Ovary (tissue), 10 donors: ENCODE measurements at places on chromosomes 11 and 22. TPM values are rescaled to one million over a fixed set of nuclear protein-coding genes. Genes with fewer than 3 reads are reported as not detected.
A peak's percentile ranks its signal among the peaks of the same experiment; 100 is the strongest.

DNA sequence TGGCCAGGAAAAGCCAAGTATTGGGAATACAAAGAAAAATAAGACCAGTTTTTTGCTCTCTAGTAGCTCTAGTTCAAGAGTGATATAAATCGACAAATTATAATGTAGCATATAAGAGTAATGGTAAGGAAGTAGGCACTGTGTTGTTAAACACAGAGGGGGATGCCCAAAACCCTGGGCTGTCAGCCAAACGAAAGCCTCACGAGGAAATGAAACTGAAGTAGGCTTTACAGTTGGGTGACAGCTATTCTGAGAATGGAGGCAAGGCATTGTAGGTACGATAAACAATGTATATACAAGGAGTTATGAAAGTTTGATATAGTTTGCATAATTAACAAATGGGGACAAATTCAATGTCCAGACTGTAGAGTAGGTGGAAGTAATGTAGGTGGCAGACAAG is 176.4 kb downstream of the FAM181B start:
- no peak for DNase-seq

DNA sequence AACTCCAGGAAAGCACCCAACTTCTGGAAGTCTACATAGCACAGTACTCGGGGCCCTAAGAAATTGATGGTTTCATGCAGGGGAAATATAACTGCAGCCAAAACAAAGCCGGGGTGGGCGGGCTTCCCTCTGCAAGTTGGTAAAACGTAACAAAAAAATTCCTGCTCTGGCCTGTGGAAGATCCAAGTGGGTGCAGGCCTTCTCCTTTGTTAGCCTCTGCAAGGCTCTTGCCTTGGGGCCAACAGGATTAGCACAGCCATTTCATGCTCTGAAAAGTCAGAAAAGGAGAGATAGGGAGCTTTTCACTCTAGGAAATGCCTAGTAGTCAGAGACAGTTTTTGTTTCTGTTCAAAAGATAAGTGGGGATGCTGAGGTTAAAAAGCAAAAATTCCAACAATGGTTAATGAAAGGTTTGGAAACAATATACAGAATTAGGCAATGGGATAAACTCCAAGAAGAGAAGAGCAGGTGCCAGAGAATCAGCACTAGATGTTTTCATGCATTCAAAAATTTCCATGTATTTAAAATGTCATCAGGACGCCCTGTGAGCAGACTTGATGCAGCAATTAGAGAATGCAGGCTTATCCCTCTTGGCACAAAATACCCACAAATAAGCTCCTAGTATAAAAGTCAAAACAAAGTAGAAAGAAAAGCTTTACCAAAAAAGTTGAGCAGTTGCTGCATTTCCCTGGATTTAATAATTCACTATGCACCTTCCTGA is 72.3 kb upstream of the CHRM4 start:
- no peak for DNase-seq

GRCh38 chr11:103736315-103737036 is 300.0 kb upstream of the DDI1 start:
- DNase-seq, result no peak

GRCh38 chr11:72908032-72908676 is 93.9 kb downstream of the ATG16L2 start:
- no peak for DNase-seq

GRCh38 chr22:28582806-28583205 is 96.8 kb downstream of the TTC28 start:
- DNase-seq, result no peak

GRCh38 chr11:112817376-112817775 is 143.8 kb upstream of the NCAM1 start:
- DNase-seq, result no peak

- DNase-seq, result no peak
Observed at GRCh38 chr22:20111689-20112622, 3.9 kb upstream of the RANBP1 start.

- no peak for DNase-seq
Observed at GRCh38 chr11:74739546-74740270, 8.5 kb upstream of the CHRDL2 start.

DNA sequence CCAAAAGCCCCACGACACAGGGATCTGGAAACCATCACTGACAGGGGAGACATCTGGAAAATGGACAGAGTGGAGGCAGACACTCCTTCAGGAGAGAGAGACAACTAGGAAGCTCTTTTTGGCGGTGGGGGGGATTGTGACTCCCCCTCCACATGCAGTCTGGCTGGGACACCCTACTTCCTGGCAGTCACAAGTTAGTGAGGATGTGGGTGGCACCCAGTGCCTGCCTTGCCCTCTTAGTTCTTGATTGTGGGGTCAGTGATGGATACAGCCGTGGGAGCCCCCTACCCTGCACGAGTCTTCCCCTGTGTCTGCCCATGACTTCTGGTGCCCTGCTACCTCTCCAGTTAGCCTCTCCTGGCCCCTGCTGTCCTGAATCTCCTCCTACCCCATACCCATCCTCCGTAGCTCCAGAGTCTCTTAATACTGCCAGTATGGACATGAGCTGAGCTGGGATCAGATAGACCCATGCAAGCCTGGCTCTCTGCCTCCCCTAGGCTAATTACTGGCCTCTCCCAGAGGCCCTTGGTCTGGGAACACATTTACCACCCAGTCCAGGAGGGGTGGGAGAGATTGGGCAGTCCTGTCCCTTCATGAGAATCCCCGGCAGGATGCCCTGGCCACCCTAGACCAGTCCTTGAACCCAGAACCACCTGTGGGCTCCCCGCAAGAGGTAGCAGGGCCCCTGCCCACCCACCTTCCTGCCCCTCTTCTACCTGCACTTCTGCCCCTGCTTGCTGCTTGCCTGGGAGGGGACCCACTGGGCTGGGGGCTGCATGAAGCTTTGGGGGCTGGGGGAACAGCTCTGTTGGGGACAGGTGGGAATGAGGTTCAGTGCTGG is 22.8 kb downstream of the RHBDD3 start:
- no peak for DNase-seq

- DNase-seq, result peak; percentile 75
Observed at GRCh38 chr22:39003165-39003638, 10.9 kb upstream of the APOBEC3C start.

GRCh38 chr22:39301108-39301507 is 18.3 kb downstream of the RPL3 start:
- DNase-seq, result no peak

The ATXN10 gene
- polyA plus RNA-seq, result 158 TPM

The MFRP gene
- polyA plus RNA-seq, result not detected

The SLC36A4 gene
- polyA plus RNA-seq, result 6.4 TPM

The GGT1 gene
- 1.7 TPM for polyA plus RNA-seq

The C11orf54 gene
- polyA plus RNA-seq, result 38.6 TPM

The OR52H1 gene
- not detected for polyA plus RNA-seq

The SMTNL1 gene
- not detected for polyA plus RNA-seq

The C11orf16 gene
- polyA plus RNA-seq, result not detected

The F2 gene
- 0.30 TPM for polyA plus RNA-seq

The PLEKHB1 gene
- polyA plus RNA-seq, result 1.4 TPM

The OR8K1 gene
- polyA plus RNA-seq, result not detected

The TKFC gene
- polyA plus RNA-seq, result 27.0 TPM

The GAS2 gene
- polyA plus RNA-seq, result 0.76 TPM

The MPEG1 gene
- 2.4 TPM for polyA plus RNA-seq

The SLC17A6 gene
- not detected for polyA plus RNA-seq

The DTX4 gene
- polyA plus RNA-seq, result 18.5 TPM
